Caco-2 (cell line): ENCODE measurements at places on chromosomes 7 and 10.

GRCh38 chr10:48568546-48568945, 36.3 kb downstream of the ARHGAP22 start:
- no peak for DNase-seq

DNA sequence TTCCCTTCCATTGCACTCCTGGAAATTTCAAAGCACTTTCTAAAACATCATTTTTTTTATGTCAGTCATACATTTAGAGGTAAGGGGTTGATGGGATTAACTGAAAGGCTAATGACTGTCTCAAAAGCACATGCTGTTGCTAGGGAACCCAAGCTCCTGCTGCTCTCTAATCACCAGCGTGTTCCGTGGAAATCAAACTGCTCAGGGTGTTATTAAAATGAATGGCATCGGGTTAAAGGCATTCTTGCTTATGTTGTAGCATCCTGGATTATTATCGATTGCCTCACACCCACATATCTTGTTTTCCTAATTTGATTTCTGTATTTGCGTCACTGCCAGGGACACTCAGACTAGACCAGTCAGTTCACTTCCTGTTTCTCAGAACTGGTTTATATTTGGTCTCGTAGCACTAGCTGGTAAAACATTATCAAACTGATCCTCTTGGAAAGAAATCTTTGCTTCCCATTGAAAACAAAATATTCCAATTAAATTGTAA, 216.5 kb upstream of the MKLN1 start:
- DNase-seq: no peak

- DNase-seq: no peak
Observed at GRCh38 chr10:132987671-132988571, 45.6 kb upstream of the CFAP46 start.

DNA sequence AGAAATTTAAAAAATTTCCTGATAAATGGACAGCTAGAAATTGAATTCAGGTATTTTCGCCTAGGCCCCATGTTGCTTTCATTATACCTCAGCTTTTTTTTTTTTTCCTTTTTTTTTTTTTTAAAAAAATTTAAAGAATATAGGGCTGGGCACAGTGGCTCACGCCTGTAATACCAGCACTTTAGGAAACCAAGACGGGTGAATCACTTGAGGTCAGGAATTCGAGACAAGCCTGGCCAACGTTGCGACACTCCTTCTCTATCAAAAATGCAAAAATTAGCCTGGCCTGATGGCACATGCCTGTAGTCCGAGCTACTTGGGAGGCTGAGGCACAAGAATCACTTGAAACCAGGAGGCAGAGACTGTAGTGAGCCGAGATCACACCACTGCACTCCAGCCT, 334.0 kb downstream of the SORCS1 start:
- DNase-seq: no peak

- peak; percentile 71 for DNase-seq
Observed at GRCh38 chr7:30896783-30897637, 14.6 kb upstream of the AQP1 start.
